ENCODE measurements at places on chromosomes 1 and 21.

DNA sequence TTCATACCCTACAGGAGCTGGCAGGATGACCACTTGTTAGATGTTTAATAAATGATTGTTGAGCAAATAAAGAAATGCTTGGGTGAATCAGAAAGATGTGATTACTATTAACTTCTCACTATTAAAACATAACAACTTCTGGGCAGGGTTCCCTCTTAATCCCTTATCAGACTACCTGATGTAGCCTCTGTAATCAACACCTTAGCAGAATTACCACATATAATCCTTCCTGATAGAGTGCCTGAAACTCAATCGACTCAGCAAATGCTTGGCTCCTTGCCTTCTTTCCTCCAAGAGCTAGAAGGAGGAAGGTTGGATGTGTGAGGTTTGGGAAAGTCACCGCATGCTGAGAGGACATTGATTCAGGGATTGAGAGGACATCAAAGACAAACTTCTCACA lies 34.8 kb upstream of the DSCAM start:
- DNase-seq: no peak

- no peak for DNase-seq
Observed at GRCh38 chr1:8439015-8439702, 121.2 kb downstream of the SLC45A1 start.

DNA sequence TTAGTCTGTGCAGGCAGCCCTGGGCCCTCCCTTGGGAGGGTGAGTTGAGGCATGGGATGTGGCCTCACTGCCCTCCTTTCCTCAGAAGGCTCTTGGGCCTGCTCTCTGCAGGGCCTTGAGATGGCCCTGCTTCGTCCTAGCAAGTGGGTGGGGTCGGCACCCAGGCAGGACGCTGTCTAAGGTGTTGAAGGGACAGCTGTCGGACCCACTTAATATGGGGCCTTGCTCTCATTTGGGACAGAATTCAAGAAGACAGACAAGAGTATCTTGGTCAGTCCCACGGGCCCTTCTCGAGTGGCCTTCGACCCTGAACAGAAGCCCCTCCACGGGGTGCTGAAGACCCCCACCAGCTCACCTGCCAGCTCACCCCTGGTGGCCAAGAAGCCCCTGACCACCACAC lies 26.0 kb upstream of the PDXK start:
- no peak for DNase-seq

DNA sequence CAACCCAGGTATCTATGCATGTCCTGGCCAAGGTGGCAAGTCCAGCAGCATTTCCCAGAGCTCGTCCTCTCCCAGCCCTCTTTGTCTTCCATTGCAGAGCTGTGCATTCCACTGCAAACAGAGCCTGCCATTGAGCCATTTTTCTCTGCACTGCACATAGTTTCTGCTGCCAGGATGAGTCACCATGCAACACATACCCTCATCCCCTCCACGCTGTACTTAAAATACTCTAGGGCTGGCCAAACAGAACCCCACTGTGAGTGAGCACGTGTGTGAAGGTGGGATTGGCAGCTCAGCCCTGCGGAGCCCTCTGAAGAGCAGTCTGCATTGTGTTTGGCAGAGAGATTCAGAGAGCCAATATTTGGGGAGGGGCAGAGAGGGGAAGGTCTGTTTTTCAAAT lies 3.9 kb upstream of the ATP1B1 start:
- no peak for DNase-seq

GRCh38 chr1:15965228-15965767 lies 10.6 kb downstream of the ZBTB17 start:
- DNase-seq: no peak

Data from iPS DF 6.9 (cell line).